ENCODE measurements at places on chromosomes 7 and 10. TPM values are rescaled to one million over a fixed set of nuclear protein-coding genes. Genes with fewer than 3 reads are reported as not detected.

DNA sequence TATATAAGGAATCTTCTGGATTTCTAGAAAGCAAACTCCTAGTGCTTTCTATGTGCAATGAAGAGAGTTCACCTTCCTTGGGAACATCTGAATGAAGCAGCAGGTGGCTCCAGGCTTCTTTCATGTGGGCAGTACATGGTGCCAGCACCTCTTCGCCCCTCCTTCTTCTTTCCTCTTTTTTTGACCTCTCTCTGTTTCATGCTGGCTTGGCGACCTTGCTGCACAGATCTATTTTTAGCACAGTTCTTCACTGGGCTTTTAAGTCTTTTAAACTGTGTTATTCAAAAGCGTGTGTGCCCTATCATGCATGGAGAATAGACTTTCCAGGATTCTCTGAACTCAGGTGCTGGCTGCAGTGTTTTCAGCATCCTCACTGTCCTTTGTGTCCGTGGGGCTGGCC, 400.3 kb upstream of the PRKCQ start:
- no peak overlapping the region for H3K27ac ChIP-seq
- no peaks in the 10 kb centered on the region for H3K27me3 ChIP-seq
- no peaks in the 10 kb centered on the region for H3K36me3 ChIP-seq
- H3K4me3 ChIP-seq: no peak overlapping the region

- H3K27me3 ChIP-seq: no peaks in the 10 kb centered on the region
Observed at GRCh38 chr10:33247221-33247922, 87.1 kb downstream of the NRP1 start.

Gene TRPV6
- 0.48 TPM for total RNA-seq

GRCh38 chr10:25125201-25125611, 49.6 kb upstream of the GPR158 start:
- no peak overlapping the region for H3K27ac ChIP-seq
- H3K27me3 ChIP-seq: no peaks in the 10 kb centered on the region
- H3K36me3 ChIP-seq: no peaks in the 10 kb centered on the region
- DNase-seq: peak; percentile 54
- H3K4me3 ChIP-seq: no peak overlapping the region

GRCh38 chr10:74337330-74338016, 186.5 kb downstream of the ADK start:
- no peak overlapping the region for H3K4me3 ChIP-seq
- no peak for DNase-seq
- H3K4me1 ChIP-seq: no peaks in the 10 kb centered on the region
- H3K27ac ChIP-seq: no peak overlapping the region
- H3K36me3 ChIP-seq: no peaks in the 10 kb centered on the region

Gene PIP
- not detected for total RNA-seq

DNA sequence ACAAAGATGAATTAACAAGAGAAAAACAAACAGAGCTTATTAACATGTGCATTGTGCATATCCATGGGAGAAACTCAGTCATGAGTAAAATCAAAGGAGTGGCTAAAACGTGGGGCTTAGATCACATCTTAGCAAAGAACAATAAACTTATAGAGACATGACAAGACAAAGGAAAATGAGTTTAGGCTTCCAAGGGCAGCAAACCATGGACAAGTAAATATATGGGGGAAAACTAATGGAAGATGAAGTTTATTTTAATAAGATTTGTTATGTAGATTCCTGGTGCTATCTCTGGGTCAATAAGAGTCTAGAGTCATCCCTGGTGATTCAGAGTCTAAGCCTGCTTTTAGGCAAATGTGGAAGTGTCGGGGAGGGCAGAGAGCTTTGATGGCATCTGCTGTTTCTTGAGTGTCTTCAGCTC, 87.2 kb upstream of the PLPP4 start:
- no peak overlapping the region for H3K27ac ChIP-seq
- no peak for DNase-seq
- no peak overlapping the region for H3K4me3 ChIP-seq
- no peaks in the 10 kb centered on the region for H3K4me1 ChIP-seq
- no peaks in the 10 kb centered on the region for H3K36me3 ChIP-seq

Gene MBL2
- not detected for total RNA-seq

DNA sequence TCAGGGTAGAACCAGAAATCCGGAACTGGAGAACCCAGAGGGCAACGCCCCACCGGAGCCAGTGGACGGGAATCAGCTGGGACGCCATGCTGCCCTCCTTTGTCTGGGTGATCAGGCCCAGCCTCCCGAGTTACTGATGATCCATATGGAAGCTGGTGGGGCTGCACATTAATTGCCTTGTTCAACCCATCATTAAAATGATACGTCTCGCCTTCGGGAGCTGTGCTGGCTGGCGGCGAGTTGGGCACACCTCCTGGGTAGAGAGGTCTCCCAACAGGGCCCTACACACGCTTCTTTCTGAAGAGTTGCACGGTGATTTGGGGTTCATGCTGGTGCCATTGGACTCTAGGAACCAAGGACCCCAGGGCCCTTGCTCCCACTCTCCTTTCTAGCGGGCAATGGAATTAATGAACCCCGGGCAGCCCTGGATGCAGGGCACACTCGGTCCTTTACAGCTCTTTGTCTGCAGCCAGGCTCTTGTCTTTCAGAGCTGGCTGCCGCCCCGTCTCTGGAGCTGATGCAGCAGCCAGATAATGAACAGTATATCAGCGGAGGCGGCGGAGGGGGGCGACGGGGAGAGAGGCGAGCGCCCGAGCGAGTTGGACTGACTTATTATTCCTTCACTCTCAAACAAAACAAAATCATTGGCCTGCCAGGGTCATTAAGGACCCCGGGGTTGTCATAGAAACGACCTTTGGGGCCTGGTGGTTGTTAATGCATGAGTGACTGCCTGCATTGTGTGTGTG, 412.2 kb upstream of the ZMIZ1 start:
- H3K27ac ChIP-seq: no peak overlapping the region
- H3K36me3 ChIP-seq: no peaks in the 10 kb centered on the region
- no peaks in the 10 kb centered on the region for H3K27me3 ChIP-seq
- H3K4me3 ChIP-seq: no peak overlapping the region
- DNase-seq: no peak

DNA sequence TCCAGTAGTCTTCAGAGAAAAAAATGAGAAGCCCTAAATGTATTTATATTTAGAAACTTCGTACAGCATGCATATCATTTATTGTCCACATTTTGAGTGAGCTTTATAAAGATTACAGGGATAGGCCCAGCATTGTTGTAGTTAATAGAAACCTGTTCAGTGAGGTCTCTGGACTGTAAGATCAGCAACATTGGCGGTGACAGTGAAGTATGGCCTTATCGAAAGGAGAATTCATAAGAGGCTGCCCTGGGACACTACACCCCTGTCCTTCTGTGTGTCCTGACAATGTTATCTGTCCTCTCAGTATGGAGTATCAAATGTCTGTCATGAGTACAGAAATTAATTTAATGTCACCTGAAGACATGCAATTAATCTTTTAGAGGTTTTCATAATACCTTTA, 57.2 kb downstream of the SHH start:
- no peaks in the 10 kb centered on the region for H3K27me3 ChIP-seq
- DNase-seq: no peak
- no peak overlapping the region for H3K27ac ChIP-seq

GRCh38 chr10:24894309-24894708, 58.1 kb downstream of the PRTFDC1 start:
- no peak for DNase-seq
- H3K36me3 ChIP-seq: no peaks in the 10 kb centered on the region
- no peak overlapping the region for H3K27ac ChIP-seq
- H3K4me3 ChIP-seq: no peak overlapping the region
- no peaks in the 10 kb centered on the region for H3K4me1 ChIP-seq
- H3K27me3 ChIP-seq: no peaks in the 10 kb centered on the region

Gene DNAJC30
- 6.0 TPM for total RNA-seq

DNA sequence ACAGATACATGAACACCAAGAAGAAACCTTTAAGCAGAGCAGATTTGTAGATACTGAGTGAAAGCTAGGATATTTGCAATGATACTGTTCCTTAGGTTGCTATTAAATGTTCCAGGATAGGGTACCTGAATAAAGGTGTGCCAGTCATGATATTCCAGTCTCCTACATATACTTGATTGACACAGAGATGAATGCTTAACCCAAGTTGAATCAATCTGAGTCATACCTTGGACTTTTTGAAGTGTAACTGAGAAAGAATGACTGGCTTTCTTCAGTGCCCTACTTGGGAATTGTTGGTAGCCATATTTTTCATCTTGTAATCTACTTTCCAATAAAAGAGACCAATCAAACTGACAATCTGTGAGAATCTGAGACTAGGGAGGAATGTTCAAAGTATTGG, 805.7 kb upstream of the GHITM start:
- no peaks in the 10 kb centered on the region for H3K27me3 ChIP-seq
- H3K27ac ChIP-seq: no peak overlapping the region
- no peaks in the 10 kb centered on the region for H3K4me1 ChIP-seq
- H3K36me3 ChIP-seq: no peaks in the 10 kb centered on the region
- H3K4me3 ChIP-seq: no peak overlapping the region
- DNase-seq: no peak

GRCh38 chr10:120156614-120157274, 264.2 kb downstream of the SEC23IP start:
- no peaks in the 10 kb centered on the region for H3K27me3 ChIP-seq
- H3K36me3 ChIP-seq: no peaks in the 10 kb centered on the region
- H3K4me1 ChIP-seq: no peaks in the 10 kb centered on the region
- no peak overlapping the region for H3K27ac ChIP-seq
- no peak overlapping the region for H3K4me3 ChIP-seq

DNA sequence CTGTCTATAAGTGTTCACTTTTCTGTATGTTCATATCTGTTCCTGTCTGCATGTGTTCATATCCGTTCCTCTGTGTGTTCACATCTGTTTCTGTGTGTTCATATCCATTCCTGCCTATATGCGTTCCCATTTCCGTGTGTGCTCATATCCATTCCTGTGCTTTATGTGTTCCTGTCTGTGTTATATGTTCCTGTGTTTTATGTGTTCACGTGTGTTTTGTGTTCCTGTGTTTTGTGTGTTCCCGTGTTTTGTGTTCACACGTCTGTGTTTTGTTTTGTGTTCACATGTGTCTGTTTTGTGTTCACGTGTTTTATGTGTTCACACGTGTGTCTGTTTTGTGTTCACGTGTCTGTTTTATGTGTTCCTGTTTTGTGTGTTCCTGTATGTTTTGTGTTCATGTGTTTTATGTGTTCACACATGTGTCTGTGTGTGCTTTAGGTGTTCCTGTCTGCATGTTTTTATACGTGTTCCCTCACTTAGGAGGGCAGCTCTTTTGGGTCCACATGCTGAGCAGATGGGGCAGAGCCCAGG, 42.2 kb upstream of the CNPY1 start:
- H3K4me1 ChIP-seq: no peaks in the 10 kb centered on the region
- H3K27ac ChIP-seq: no peak overlapping the region
- H3K4me3 ChIP-seq: no peak overlapping the region
- no peaks in the 10 kb centered on the region for H3K36me3 ChIP-seq
- 0 out of 2 replicates have a peak, but pooled peaks cover 2% of the 10 kb centered on the region for H3K27me3 ChIP-seq

Gene MKX
- total RNA-seq: 0.92 TPM

Gene LRRD1
- not detected for total RNA-seq

Gene EFCAB10
- total RNA-seq: 3.1 TPM

Gene SLC26A4
- 0.35 TPM for total RNA-seq

Gene SPACDR
- 0.33 TPM for total RNA-seq

DNA sequence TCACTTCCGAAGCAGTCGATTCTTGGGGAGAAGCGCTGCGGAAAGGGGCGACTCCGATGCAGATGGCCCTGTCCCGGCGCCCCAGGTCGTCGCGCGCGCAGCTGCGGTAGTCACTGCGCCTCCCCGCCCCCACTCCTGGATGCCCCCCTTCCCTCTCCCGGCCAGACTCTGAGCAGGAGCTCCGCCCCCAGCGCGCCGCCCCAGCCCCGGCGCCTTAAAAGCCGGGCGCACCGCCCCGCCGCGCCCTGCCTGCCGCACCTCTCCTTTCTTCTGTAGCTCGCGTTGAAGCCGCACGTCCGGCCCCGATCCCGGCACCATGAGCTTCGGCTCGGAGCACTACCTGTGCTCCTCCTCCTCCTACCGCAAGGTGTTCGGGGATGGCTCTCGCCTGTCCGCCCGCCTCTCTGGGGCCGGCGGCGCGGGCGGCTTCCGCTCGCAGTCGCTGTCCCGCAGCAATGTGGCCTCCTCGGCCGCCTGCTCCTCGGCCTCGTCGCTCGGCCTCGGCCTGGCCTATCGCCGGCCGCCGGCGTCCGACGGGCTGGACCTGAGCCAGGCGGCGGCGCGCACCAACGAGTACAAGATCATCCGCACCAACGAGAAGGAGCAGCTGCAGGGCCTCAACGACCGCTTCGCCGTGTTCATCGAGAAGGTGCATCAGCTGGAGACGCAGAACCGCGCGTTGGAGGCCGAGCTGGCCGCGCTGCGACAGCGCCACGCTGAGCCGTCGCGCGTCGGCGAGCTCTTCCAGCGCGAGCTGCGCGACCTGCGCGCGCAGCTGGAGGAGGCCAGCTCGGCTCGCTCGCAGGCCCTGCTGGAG, at the start of gene INA:
Gene INA (plus strand): TSS at position 243 of the 817 bp plus-strand sequence. CDS start 74 bp downstream, at position 317.
- no peak within 1 kb of the TSS for H3K27ac ChIP-seq
- peak within 1 kb of the TSS; percentile 49 for H3K4me3 ChIP-seq
- H3K4me1 ChIP-seq: peaks cover 7% of the 10 kb centered on the region
- no peaks in the 10 kb centered on the region for H3K36me3 ChIP-seq

GRCh38 chr10:17418249-17418648, 36.1 kb downstream of the ST8SIA6 start:
- no peak overlapping the region for H3K4me3 ChIP-seq
- H3K36me3 ChIP-seq: no peaks in the 10 kb centered on the region
- no peaks in the 10 kb centered on the region for H3K27me3 ChIP-seq
- no peak overlapping the region for H3K27ac ChIP-seq
- DNase-seq: no peak
- H3K4me1 ChIP-seq: 0 out of 2 replicates have a peak, but pooled peaks cover 2% of the 10 kb centered on the region

DNA sequence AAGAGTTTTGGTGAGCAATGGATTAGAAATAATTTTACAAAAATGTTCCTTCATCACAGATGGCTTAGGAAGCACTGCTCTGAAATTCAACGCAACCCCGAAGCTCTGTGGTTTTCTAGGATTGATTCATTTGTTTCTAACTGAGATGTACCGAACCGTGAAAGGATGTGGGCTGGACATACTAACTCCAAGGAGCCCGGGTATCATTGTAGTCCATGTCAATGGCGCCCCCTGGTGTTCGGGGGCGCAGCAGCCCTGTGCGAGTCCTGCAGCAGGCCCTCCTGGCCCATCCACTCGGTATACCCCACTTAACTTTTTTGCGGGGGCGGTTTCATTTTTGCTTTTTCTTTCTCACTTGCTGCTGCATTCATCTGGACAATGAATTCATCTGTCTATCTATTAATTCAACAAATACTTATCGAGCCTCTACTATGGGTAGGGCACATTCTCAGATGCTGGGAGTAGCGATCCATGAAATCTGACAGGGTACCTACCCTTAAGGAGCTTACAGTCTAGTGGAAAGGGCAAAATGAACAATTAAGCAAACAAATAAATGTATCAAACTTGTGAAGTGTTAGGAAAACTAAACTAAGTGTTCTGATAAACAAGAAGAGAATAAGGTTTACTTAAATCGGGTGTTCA, 25.2 kb upstream of the ITPRID1 start:
- H3K4me1 ChIP-seq: peaks cover 5% of the 10 kb centered on the region
- no peaks in the 10 kb centered on the region for H3K27me3 ChIP-seq
- H3K4me3 ChIP-seq: no peak overlapping the region
- no peaks in the 10 kb centered on the region for H3K36me3 ChIP-seq
- DNase-seq: peak; percentile 69
